Suprapubic skin (tissue), 4 donors: ENCODE measurements at places on chromosomes 1 and 21.

GRCh38 chr1:20615946-20616846 lies 17.1 kb upstream of the PINK1 start:
- DNase-seq, result no peak

DNA sequence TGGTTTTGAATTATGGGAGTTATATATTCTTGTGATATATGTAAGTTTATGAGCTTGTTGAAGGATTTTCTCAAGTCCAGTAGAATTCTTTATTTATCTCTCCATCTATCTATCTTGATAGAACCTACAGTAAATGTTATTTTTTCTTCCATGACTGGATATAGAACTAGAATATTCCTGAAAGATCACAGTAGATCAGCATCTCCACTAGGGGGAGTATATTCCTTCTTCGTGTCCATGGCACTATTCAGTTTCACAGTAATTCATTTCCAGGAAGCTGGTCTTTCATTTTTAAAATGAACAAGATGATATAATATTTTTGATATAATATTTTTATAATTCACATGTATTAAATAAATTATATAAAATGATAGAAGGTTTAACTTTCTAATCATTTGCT lies 18.8 kb downstream of the TMPRSS15 start:
- no peak for DNase-seq

DNA sequence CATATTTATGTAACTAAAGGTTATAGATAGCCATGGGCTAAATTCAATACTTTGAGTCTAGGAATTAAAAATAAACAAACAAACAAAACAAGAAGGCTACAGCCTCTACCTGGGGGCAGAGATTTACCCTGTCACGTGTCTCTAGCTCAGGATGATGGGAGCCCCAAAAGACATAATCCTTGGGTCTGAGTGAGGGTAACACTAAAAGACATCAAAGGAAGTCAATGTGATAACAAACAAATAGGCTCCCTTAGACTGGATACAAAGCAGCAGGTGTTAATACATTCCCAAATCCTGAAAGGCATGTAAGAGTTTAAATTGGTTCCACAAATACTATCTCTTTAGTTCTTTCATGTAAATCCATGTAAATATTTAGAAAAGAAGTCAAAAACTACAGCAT lies 10.7 kb downstream of the MYSM1 start:
- no peak for DNase-seq

- DNase-seq, result no peak
These were observed 2.2 kb upstream of the ANGPTL7 start for GRCh38 chr1:11187000-11187399.

DNA sequence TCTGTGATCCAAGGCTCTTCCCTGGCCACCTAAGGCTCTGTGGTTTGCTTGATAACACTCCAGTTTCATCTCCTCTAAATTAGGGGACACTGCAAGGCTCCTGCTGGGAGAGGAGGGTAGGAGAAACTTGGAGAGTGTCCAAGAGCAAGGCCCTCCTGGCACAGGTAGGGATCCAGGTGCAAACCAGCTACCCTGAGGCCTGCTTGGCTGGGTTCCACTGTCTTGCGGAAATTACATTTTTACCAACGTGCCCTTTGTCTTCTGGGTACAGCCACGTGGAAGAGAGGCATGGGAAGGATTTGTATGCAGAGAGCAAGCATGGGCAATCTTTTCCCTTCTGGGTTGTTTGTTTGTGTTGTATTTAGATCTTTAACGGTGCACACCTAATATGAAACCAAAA lies 132.5 kb downstream of the PRDM2 start:
- no peak for DNase-seq

DNA sequence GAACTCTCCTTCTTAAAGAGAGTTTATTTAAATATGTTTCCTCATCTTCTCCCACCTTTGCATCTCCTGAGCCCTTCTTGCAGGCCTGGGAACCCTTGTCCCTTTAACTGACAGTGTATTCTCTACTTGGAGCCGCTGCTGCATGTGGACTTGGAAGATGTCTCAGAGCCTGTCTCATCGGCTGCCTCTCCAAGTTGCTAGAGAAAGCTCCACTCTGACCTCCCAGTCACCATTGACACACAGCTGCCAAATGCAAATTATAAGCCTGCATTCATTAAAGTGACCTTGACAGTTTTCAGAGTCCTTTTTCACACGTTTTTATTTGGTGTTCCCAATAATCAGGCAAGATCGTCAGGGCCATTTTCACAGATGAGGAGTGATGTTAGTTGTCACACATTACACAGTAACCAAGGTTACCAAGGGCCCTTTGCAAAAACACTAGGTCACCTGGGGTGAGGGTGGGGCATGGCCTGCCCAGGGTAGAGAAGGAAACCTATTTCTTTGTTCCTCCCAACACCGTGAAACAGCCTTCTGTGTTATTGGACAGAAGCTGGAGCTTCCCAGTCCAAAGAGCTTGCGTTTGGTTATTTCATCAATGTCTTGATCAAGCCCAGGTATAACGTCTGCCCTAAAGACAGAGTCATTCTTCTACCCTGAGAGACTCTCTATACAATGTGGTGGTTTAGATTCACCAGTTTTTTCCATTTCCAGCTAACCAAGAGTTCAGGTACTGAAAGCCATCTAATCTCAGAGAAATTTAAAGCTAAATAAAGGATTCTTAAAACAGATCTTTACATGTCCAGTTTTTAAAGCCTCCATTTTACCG lies 164.1 kb downstream of the GALNT2 start:
- no peak for DNase-seq

DNA sequence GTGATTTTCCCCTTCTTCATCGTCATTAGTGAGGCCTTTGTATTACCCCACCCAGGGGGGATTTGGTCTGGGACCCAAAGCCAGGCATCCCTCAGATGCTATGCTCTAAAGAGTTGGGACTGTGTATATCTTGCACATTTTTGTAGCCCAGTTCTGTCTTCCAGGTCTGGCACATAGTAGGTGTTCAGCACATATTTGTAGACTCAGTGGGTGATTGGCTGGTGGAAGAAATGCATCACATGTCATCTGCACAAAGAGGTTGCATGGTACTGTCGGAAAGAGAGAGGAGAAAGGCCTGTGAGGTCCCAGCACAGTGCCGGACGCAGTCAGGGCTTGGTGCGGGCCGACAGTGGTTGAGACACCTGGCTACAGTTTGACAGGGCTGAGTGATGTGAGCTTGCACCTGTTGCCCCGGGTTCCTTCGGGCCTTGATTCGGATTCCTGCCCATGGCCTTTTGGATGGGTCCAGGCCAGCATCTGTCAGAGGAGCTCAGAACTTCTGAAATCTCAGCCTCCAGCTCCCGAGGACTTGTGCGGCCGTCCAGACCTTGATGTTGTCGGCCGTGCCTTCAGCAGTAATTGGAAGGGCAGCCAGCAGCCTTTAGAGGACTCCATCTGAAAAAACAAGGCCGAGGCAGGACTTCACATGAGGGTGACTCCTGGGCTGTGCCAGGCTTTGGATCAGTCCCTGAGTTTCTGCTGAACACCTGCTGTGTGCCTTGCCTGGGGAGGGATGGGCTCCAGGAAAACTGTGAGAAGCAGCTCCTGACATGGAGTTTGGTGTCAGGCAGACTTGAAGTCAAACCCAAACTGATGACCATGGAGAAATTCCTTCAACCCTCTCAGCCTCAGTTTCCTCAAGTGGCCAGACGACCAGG lies 40.9 kb upstream of the PADI1 start:
- DNase-seq, result no peak

- peak; percentile 26 for DNase-seq
These were observed 142.0 kb downstream of the FOXD2 start for GRCh38 chr1:47579809-47580208.

GRCh38 chr1:225697428-225697827 lies 44.5 kb upstream of the ENAH start:
- DNase-seq, result no peak

GRCh38 chr1:29924017-29924431 lies 687.7 kb downstream of the PTPRU start:
- DNase-seq, result no peak

- DNase-seq, result no peak
These were observed 20.0 kb downstream of the KRTAP19-8 start for GRCh38 chr21:31018232-31018631.

- no peak for DNase-seq
These were observed 80.2 kb downstream of the VPS13D start for GRCh38 chr1:12309783-12310742.

DNA sequence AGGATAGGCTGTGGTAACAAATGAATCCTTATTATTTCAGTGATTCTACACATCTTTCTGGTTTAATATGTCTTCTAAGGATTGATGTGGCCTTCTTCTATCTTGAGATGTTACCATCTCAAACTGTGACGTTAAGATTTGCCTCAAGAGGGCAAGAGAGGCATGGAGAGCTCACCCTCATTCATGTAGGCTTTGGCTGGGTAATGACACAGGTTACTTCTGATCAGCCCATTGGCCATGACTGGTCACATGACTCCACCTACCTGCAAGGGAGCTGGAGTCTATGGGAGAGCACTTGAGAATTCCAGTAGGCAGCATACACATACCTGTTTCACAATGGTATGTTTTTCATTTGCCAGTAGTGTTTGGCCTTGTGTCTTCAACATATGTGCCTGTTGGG lies 30.0 kb downstream of the CACHD1 start:
- no peak for DNase-seq

GRCh38 chr1:79193211-79194079 lies 186.9 kb upstream of the ADGRL4 start:
- DNase-seq, result no peak

- DNase-seq, result no peak
These were observed 46.4 kb downstream of the RGS21 start for GRCh38 chr1:192363177-192363576.

DNA sequence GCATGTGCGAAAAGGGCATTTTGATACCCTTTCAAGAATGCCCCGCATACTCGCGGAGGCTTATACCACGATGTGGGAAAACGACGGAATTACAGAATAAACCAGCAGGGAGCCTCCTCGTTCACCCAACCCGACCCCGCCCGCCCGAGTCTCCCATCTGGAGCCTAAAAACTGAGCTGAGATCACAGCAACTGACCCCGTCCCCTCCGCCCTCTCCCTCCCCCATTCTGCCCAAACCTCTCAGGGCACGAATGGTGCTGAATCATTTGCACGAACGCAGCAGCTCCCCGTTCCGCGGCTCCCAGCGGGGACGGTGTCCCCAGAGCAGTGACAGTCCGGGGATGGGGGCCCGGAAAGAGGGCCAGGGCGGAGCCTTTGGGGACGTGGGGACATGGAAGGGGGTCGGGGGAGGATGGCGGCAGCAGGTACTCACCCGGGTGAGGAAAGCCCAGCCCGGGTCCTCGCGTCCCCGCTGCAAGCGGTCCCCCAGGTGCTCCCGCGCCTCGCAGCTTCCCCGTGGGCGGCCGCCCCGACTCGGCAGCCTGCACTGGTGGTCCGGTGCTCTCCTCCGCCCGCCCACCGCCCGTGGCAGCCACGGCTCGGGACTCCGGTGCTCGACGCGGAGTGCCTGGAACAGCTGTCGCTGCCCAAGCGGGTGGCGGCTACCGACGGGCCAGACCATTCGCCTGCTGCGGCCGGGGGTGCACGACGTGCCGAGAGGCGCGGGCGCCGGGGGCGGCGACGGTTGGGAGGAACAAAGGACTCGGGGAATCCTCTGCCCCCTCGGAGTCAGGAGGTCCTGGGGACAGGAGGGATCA lies at the start of gene TTLL7:
Gene TTLL7, minus strand, starts transcription at position 635 of the 818 bp plus-strand sequence. CDS start 46,921 bp downstream, outside the sequence.
- peak; percentile 77 for DNase-seq

GRCh38 chr1:239676522-239677273 lies 290.3 kb downstream of the CHRM3 start:
- DNase-seq, result no peak

DNA sequence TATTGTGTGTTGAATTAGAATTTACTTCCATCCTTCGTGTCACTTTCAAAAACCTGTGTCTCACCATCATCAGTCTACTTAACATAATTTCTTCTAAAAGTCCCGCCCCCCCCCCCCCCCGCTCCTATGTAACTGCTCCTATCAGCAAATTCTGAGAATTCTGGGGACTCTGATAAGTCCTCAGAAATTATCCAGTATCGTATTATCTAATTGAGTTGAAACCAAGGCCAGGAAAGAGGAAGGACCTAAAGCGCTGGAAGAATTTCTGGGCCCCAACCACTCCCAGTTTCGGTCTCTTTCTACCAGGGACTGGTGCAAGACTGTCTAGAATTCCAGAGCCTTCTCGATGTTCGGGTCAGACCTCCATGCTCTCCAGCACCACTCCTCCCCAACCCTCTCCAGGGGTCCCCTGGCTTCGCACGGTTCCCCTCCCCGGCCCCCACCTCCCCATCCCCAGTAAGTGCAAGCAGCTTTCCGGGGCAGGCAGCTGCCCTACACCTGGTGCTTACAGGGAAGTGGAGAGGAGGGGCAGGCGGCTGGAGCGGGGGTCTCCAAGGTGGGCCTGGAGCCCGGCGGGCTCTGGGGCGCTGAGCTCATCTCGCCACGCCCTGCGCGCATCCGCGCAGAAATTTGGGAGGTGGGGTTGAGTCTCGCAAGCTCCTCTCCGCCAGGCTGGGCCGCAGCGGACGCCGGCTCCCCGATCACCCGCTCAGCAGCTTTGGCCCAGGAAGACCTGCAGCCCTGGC lies 16.0 kb upstream of the ZNF496 start:
- DNase-seq, result no peak

DNA sequence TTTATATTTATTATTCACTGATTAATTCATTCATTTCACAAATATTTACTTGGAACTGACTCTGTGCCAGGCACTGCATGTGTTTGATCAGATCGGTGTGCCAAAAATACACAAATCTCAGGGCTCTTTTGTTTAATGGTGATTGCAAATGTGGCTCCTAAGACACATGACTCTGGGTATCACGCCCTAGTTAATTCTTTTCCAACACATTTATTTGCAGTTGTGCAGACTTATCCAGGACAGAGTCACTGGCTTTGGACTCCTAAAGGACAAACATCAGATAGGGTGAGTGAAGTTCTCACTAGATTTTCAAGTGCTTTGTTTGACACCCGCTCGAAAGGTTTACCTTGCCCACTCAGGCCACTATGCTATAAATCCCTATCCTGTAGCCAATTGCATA lies 335.5 kb downstream of the BARHL2 start:
- DNase-seq, result no peak

- DNase-seq, result no peak
These were observed 183.7 kb upstream of the RRP15 start for GRCh38 chr1:218101409-218101808.

GRCh38 chr1:190320952-190321351 lies 156.7 kb downstream of the BRINP3 start:
- DNase-seq, result no peak

GRCh38 chr1:157289424-157290105 lies 151.4 kb upstream of the ETV3 start:
- no peak for DNase-seq

- DNase-seq, result no peak
These were observed 263.1 kb downstream of the CAMTA1 start for GRCh38 chr1:7048395-7048794.

DNA sequence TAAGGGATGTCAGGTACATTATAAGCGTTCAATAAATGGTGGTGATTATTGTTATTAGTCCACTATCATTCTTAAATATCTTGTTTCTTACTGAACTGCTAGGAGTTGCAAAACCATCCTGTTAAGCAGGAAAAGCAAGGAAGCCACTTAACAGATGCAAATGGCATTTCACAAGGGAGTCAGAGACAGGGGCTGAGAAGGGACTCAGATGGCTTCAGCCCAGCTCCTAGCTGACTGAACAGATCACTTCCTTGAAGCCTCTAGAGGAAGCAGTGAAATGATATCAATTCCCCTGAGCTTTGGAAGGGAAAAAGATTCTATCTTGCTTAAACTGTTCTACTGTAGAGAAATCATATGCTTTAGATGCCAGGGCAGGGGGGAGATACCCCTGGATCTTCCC lies 151.5 kb downstream of the ST6GALNAC5 start:
- DNase-seq, result no peak

GRCh38 chr1:153032677-153033308 lies 1.8 kb downstream of the SPRR1B start:
- DNase-seq, result no peak

GRCh38 chr1:186550832-186551231 lies 89.9 kb upstream of the PDC start:
- DNase-seq, result no peak
